ENCODE measurements at places on chromosomes 3 and 15. TPM values are rescaled to one million over a fixed set of nuclear protein-coding genes. Genes with fewer than 3 reads are reported as not detected.
A peak's percentile ranks its signal among the peaks of the same experiment; 100 is the strongest.

RGMA gene
- total RNA-seq, result 0.30 TPM

SOX2 gene
- not detected for total RNA-seq

INTS14 gene
- 42.8 TPM for total RNA-seq

FSTL1 gene
- total RNA-seq, result 1.1 TPM

CCR1 gene
- 58.6 TPM for total RNA-seq

PP2D1 gene
- total RNA-seq, result not detected

TEX55 gene
- total RNA-seq, result not detected

GPR149 gene
- total RNA-seq, result not detected

LNP1 gene
- 1.8 TPM for total RNA-seq

PRTG gene
- total RNA-seq, result not detected

RBP2 gene
- not detected for total RNA-seq

DNA sequence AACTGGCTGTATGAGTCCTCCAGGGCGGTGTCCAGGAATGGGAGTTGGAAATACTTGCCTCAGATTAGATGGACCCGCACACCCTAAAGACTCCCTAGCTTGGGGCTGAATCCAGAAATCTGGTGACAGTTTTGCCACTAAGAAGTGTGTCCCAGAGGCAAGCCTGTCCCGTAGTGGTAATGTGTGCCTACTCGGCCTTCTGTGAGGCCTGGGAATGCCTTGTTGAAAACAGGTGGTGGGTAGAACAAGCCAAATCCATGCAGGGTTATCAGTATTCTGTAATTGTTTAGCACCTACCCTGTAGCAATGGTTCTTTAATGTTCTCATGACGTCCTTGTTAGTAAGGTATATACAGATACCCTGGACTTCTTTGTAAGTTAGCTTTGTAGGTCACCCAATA is 1.6 kb downstream of the C3orf52 start:
- peaks cover 2% of the 10 kb centered on the region for H3K36me3 ChIP-seq
- peak overlapping the region; percentile 84 for H3K4me3 ChIP-seq
- peaks cover 22% of the 10 kb centered on the region for H3K27me3 ChIP-seq
- DNase-seq, result no peak
- H3K27ac ChIP-seq, result no peak overlapping the region
- H3K4me1 ChIP-seq, result peaks cover 30% of the 10 kb centered on the region

- no peak for DNase-seq
- H3K27ac ChIP-seq, result no peak overlapping the region
- peaks cover 7% of the 10 kb centered on the region for H3K4me1 ChIP-seq
- no peaks in the 10 kb centered on the region for H3K27me3 ChIP-seq
- H3K4me3 ChIP-seq, result no peak overlapping the region
Measured at GRCh38 chr3:195595785-195596531, 12.2 kb upstream of the APOD start.

DNA sequence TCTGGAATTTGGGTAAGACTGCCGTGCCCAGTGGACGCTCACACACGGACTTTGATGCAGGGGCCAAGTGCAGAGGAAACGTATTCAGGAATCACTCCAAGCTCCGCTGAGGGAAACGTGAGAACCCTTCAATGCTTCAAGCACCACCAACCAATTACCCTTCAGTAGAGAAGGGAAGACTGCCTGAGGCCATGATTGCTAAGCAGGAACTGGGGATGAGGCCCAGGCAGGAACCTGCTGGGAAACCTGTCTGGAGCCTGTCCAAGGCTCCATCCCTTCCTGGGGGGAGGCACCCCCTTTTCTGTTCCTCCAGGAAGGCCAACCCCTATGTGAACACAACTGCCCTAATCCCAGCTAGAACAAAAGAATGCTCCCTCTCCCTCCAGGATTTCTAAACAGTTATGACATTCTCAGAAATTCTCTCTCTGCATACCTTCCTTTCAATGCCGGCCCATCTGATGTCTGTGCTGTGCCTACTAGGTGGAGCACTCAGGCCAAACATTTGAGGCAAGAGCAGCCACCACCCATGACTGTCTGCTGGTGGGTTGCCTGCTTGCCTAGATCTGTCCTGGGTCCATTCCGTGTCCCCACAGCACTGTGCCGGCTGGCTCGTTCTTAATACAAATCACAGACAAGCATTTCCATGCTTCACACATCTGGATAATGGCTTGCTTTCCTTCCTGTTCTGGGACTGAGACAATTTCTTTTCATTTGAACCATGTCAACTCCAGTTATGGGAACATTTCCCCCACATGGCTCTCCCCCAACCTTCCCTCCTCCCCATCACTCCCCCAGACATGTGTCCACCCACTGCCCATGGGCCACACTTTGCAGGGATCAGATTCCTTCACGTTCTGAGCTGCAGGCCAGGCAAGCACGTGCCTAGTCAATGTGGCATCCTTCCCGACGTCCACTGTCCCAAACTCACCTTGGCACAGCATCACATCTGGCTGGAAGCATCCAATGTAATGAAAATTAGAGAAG is 149.4 kb downstream of the ADAMTS17 start:
- no peaks in the 10 kb centered on the region for H3K4me1 ChIP-seq
- DNase-seq, result no peak
- no peak overlapping the region for H3K4me3 ChIP-seq
- H3K27ac ChIP-seq, result no peak overlapping the region

- H3K4me3 ChIP-seq, result no peak overlapping the region
- peaks cover 21% of the 10 kb centered on the region for H3K4me1 ChIP-seq
- peaks cover 16% of the 10 kb centered on the region for H3K36me3 ChIP-seq
- no peak overlapping the region for H3K27ac ChIP-seq
Measured at GRCh38 chr3:114331007-114331406, 37.2 kb downstream of the TIGIT start.

GRCh38 chr3:51382076-51382745 is 2.9 kb upstream of the MANF start:
- no peak overlapping the region for H3K4me3 ChIP-seq
- H3K27ac ChIP-seq, result no peak overlapping the region
- peaks cover 14% of the 10 kb centered on the region for H3K36me3 ChIP-seq

- no peak overlapping the region for H3K27ac ChIP-seq
- H3K27me3 ChIP-seq, result no peaks in the 10 kb centered on the region
- peaks cover 15% of the 10 kb centered on the region for H3K4me1 ChIP-seq
- no peak for DNase-seq
- H3K36me3 ChIP-seq, result peaks cover 3% of the 10 kb centered on the region
- H3K4me3 ChIP-seq, result no peak overlapping the region
Measured at GRCh38 chr3:30399394-30400181, 206.8 kb upstream of the TGFBR2 start.

DNA sequence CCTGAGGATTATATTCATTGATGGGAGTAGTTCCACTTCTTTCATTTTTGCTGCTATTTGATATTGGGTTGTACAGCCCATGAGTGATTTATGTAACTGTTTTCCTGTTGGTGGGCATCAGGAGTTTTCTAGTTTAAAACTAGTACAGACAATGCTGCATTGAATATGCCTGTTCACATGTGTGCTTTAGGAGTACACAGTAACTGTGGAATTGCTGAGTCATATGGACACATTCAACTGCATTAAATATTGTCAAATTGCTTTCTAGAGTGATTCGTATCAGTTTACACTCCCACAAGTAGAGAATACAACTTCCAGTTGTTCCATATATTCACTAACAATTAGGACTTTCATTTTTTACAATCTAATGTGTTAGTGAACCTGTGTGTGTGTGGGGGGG is 59.8 kb upstream of the THSD4 start:
- H3K27me3 ChIP-seq, result peaks cover 7% of the 10 kb centered on the region
- no peaks in the 10 kb centered on the region for H3K4me1 ChIP-seq
- no peak overlapping the region for H3K27ac ChIP-seq
- no peak for DNase-seq
- no peaks in the 10 kb centered on the region for H3K36me3 ChIP-seq

DNA sequence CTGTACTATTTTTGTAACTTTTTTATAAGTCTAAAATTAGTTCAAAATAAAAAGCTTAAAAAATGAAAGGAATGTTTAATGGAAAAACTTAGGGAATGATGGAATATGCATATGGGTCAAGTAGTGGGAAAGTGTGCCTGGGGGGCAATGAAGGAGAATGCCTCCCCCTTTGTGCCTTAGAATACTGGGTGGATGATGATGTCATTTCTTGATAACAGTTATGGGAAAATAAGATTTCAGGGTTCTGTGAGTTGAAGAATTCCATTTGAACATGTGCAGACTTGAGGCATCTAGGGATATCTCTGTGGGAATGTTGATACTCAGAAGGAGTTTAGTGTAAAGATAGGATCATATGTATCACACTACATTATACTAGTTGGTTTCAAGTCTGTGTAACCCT is 13.8 kb downstream of the WDR93 start:
- H3K36me3 ChIP-seq, result no peaks in the 10 kb centered on the region
- H3K4me3 ChIP-seq, result no peak overlapping the region
- no peak overlapping the region for H3K27ac ChIP-seq

DNA sequence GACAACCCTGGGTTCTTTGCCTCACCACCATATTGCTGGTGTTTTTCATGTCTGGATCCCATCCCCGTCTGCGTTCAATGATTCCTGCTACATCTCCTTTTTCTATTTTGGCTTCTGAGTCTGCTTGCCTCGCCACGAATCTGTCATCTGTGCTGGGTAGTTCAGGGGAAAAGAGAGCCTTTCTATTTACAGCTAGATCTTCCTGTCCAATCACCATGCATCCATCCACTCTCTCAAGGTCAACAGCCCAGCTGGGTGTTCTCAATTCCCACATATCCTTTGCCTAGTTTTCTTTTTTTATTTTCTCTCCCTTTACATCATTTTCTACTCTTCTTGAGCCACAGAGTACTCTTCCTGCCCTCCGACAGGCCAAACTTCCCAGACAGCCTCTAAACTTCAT is 104.8 kb upstream of the RAD18 start:
- H3K27ac ChIP-seq, result no peak overlapping the region
- no peak for DNase-seq
- no peaks in the 10 kb centered on the region for H3K4me1 ChIP-seq
- H3K36me3 ChIP-seq, result no peaks in the 10 kb centered on the region
- H3K4me3 ChIP-seq, result no peak overlapping the region

DNA sequence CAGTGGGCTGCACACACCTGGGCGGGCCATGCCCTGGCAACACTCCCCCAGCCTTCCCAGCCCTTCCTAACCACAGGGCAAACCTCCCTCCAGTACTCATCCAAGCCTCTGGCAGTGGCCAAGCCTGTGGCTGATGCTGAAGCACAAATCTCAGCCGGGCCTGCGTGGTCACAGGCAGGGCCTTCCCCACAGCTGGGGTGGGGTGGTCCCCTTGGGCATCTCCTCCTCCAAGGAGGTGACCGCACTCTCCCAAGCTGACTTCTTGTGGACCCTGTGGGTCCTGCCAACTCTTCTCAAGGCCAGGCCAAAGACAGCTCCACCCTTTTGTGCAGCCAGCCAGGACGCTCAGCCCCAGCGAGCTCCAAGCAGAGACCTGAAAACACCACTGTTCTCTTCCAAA is 21.4 kb downstream of the GRAMD2A start:
- DNase-seq, result no peak
- no peak overlapping the region for H3K4me3 ChIP-seq
- no peaks in the 10 kb centered on the region for H3K36me3 ChIP-seq

- H3K4me3 ChIP-seq, result no peak overlapping the region
- H3K4me1 ChIP-seq, result peaks cover 9% of the 10 kb centered on the region
- DNase-seq, result no peak
- H3K27me3 ChIP-seq, result peaks cover 1% of the 10 kb centered on the region
- H3K27ac ChIP-seq, result no peak overlapping the region
Measured at GRCh38 chr3:51712963-51713362, 6.1 kb downstream of the GRM2 start.

DNA sequence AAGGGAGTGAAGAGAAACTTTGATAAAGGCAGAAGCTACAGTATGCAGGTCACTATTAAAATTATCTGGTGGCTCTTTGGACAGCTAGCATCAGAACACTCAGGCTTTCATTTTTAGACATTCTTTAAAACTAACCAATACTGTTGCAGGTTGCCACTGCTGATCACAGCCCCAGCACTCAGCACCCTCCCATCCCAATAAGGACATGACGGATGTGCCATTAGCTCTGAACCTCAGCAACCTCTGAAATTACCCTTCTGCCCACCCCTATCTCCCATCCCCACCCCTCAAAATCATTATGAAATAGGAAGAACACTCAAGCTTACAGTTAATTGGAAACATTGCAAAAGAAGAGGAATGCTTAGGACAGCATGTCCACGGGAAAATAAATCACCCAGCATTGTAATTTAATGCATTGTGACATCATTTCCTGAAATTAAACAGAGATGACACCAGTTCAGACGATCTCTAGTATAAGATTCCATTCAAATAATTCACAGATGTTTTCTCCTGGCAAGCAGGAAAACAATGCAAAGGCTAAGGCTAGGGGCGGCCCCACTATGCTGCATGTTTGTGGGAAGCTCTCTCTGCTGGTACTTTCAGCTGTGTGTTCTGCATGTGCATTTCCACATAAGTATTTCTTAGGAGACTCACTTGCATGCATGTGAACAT is 71.6 kb downstream of the MEIS2 start:
- H3K4me1 ChIP-seq, result no peaks in the 10 kb centered on the region
- no peaks in the 10 kb centered on the region for H3K36me3 ChIP-seq
- no peak overlapping the region for H3K4me3 ChIP-seq
- peaks cover 2% of the 10 kb centered on the region for H3K27me3 ChIP-seq

DNA sequence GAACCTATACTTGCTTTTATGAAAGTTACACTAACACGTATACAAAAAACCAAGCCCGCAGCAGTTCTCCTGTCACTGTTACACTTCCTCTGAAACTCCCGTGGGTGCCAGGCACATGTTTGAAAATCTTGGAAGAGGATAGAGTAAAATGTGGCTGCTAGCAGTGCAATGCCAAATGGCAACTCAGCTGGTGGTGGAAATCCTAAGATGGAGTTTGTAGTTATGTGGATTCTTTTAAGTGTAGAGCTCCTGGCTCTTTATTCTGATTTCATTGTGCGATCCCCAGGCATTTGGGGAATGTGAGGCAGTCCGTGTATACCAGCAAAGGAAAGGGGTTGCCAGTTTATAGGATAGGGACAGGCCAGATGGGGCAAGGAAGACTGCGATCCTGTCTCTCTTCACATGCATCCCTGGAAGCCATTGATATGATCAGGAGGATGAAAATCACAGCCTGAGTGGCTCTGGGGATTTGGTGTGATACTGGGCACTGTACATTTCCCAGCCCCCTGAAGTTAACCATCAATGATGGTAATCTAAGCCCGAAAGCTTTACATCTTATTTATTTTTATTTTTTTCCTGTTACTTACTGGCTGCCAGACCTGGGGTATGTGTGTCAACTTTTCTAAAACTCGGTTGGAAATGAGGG is 1.1 kb downstream of the STAC start:
- peaks cover 7% of the 10 kb centered on the region for H3K4me1 ChIP-seq
- peak overlapping the region; percentile 68 for H3K4me3 ChIP-seq
- no peaks in the 10 kb centered on the region for H3K36me3 ChIP-seq
- DNase-seq, result no peak
- no peak overlapping the region for H3K27ac ChIP-seq

All from activated naive CD8-positive, alpha-beta T cell treated with anti-CD3 and anti-CD28 coated beads, Interleukin-2, amount 10 ng/mL, durations not matched to agents 7 days and 5 days (primary cell).